ENCODE measurements at places on chromosomes 7 and 10. TPM values are rescaled to one million over a fixed set of nuclear protein-coding genes. Genes with fewer than 3 reads are reported as not detected.

DNA sequence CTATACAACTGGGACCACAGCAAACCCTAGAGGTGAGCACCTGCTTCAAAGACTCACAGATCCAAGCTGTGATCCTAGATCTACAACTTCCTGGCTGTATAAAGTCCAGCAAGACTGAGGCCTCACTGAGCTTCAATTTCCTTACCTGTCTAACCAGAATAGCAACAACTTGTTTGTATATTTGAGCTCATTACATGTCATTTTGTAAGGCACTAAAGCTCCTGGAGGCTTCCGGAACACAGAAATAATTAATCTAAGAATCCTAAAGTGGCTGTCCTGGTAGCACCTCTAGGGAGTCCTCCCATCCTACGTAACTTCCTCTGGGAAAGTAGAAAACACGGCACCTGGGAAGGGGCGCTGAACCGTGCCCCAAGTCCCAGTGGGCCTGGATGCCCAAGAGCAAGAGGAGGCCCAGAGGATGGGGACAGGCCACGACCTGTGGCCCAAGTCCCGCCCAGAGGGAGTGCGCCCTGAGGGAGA, 39.4 kb downstream of the HK1 start:
- H3K27me3 ChIP-seq: no peaks in the 10 kb centered on the region
- no peaks in the 10 kb centered on the region for H3K36me3 ChIP-seq
- peak overlapping the region; percentile 99 for H3K27ac ChIP-seq
- peaks cover 47% of the 10 kb centered on the region for H3K4me1 ChIP-seq
- no peak for DNase-seq

- no peaks in the 10 kb centered on the region for H3K36me3 ChIP-seq
- no peak overlapping the region for H3K4me3 ChIP-seq
- H3K27me3 ChIP-seq: no peaks in the 10 kb centered on the region
- H3K4me1 ChIP-seq: no peaks in the 10 kb centered on the region
- DNase-seq: peak; percentile 66
- H3K27ac ChIP-seq: no peak overlapping the region
These were observed 212.3 kb upstream of the ZMIZ1 start for GRCh38 chr10:78856421-78856820.

The PRR15 gene
- 26.3 TPM for total RNA-seq

DNA sequence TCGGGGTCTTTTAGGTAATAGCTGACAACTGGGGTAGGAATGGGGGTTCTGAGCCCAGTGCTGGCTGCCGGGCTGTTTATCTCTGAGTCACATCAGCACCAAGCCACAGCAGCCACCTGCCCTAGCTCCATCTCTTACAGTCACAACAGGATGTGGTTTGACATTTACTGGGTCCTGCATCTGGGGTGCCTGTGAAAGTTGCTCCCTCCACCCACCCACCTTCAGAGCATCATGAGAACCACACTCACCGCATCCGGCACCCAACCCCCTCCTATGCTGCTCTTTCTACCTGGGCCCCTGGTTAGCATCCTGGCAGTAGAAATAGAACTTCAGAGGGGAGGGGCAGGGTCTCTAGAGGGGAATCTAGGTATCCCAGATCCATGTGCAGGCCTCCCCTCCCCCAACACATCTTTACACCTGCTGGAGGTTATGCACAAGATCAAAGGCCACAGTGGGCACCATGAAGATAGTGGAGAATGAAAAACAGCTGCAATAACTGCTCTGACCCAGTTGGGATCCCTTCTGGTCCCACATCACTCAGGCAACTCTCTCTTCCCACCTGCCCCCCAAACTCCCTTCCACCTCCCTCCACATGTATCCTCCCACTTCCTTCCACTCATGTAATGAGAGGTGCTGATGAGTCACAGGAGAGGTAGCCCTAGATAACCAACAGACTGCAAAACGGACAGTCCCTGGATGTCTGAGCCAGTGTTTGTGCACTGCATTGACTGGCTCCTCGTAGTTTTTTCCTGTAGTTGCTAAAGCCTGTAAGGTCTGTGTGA, 38.2 kb downstream of the PRSS2 start:
- no peaks in the 10 kb centered on the region for H3K36me3 ChIP-seq
- H3K4me1 ChIP-seq: no peaks in the 10 kb centered on the region
- DNase-seq: no peak
- H3K27me3 ChIP-seq: no peaks in the 10 kb centered on the region

GRCh38 chr7:3968234-3968633, 667.2 kb downstream of the SDK1 start:
- no peak overlapping the region for H3K4me3 ChIP-seq
- H3K27ac ChIP-seq: no peak overlapping the region
- no peak for DNase-seq
- H3K36me3 ChIP-seq: no peaks in the 10 kb centered on the region
- H3K4me1 ChIP-seq: no peaks in the 10 kb centered on the region
- no peaks in the 10 kb centered on the region for H3K27me3 ChIP-seq

GRCh38 chr7:6116211-6116610, 85.0 kb downstream of the ANKRD61 start:
- no peaks in the 10 kb centered on the region for H3K27me3 ChIP-seq
- H3K36me3 ChIP-seq: peaks cover 66% of the 10 kb centered on the region
- no peaks in the 10 kb centered on the region for H3K4me1 ChIP-seq
- H3K27ac ChIP-seq: no peak overlapping the region

- no peaks in the 10 kb centered on the region for H3K27me3 ChIP-seq
- H3K27ac ChIP-seq: peak overlapping the region; percentile 88
- no peaks in the 10 kb centered on the region for H3K4me1 ChIP-seq
- DNase-seq: no peak
- no peaks in the 10 kb centered on the region for H3K36me3 ChIP-seq
These were observed 101.6 kb downstream of the NKX6-2 start for GRCh38 chr10:132684164-132684891.

GRCh38 chr7:133299676-133300075, 46.8 kb downstream of the EXOC4 start:
- H3K36me3 ChIP-seq: no peaks in the 10 kb centered on the region
- DNase-seq: no peak
- H3K27ac ChIP-seq: no peak overlapping the region
- H3K4me1 ChIP-seq: peaks cover 26% of the 10 kb centered on the region
- H3K27me3 ChIP-seq: no peaks in the 10 kb centered on the region

GRCh38 chr10:132350946-132351345, 19.0 kb downstream of the LRRC27 start:
- no peaks in the 10 kb centered on the region for H3K4me1 ChIP-seq
- H3K27ac ChIP-seq: no peak overlapping the region
- no peak overlapping the region for H3K4me3 ChIP-seq
- no peaks in the 10 kb centered on the region for H3K27me3 ChIP-seq
- H3K36me3 ChIP-seq: no peaks in the 10 kb centered on the region
- DNase-seq: no peak

- no peak overlapping the region for H3K4me3 ChIP-seq
- no peaks in the 10 kb centered on the region for H3K36me3 ChIP-seq
- H3K27me3 ChIP-seq: no peaks in the 10 kb centered on the region
- no peaks in the 10 kb centered on the region for H3K4me1 ChIP-seq
These were observed 2.2 kb upstream of the ADGRA1 start for GRCh38 chr10:133085251-133086125.

DNA sequence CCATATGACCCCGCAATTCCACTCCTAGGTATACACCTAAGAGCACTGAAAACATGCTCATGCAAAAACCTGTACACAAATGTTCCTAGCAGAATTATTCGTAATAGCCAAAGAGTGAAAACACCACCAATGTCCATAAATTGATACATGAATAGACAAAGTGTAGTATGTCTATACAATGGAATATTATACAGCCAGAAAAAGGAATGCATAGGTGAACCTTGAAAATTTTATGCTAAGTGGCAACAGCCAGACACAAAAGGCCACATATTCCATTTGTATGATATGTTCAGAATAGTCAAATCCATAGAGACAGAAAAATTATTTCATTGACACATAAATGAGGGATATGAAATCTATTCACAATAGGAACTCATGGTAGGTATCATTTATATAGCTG, 81.0 kb upstream of the NOBOX start:
- H3K4me3 ChIP-seq: no peak overlapping the region
- no peaks in the 10 kb centered on the region for H3K36me3 ChIP-seq
- H3K27ac ChIP-seq: no peak overlapping the region
- no peaks in the 10 kb centered on the region for H3K27me3 ChIP-seq
- DNase-seq: no peak
- H3K4me1 ChIP-seq: no peaks in the 10 kb centered on the region
